GDM1 (cell line): ENCODE measurements at places on chromosomes 1 and 21.
A peak's percentile ranks its signal among the peaks of the same experiment; 100 is the strongest.

DNA sequence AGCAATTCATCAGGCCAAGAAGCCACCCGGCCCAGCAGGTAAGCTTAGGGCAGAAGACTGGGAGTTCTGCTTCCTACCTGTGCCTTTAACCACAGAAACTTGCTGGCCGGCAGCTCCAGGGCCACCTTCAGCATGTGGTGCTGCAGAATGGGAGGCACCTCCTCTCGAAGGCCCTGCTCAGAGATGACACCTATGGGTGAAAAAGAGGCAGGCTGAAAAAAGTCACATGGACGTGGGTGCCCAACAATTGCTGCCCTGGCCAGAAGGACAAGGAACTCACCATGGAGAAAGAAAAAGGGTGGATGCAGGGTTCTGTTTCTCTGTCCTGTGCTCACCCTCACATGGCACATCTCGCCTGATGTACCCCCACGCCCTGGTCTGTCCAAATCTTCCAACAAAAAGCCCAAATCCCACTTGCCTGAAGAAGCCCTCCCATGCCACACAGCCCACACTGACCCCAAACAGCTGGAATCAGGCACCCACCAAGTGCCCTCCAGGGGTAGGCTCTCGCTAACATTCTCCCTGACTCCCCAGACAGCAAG lies 33.0 kb downstream of the URB1 start:
- DNase-seq: no peak

GRCh38 chr1:230288641-230289349 lies 137.3 kb downstream of the PGBD5 start:
- DNase-seq: no peak

DNA sequence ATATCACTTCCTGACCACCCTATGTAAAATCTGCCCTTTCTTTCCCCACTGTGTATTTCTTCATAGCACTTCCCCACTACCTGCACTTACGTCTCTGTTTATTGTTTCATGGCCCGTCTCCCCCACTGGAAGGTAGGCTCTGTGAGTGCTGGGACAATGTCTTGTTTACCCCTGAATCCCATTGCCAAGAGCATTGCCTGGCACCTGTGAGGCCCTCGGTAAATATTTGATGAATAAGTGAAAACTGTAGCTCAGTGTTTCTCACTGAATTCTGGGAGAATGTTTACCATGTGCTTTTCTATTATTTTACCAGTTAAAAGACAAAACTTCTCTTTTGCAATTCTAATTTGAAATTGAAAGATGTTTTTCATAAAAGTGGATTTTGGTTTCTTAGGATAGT lies 11.8 kb downstream of the NFASC start:
- DNase-seq: no peak

DNA sequence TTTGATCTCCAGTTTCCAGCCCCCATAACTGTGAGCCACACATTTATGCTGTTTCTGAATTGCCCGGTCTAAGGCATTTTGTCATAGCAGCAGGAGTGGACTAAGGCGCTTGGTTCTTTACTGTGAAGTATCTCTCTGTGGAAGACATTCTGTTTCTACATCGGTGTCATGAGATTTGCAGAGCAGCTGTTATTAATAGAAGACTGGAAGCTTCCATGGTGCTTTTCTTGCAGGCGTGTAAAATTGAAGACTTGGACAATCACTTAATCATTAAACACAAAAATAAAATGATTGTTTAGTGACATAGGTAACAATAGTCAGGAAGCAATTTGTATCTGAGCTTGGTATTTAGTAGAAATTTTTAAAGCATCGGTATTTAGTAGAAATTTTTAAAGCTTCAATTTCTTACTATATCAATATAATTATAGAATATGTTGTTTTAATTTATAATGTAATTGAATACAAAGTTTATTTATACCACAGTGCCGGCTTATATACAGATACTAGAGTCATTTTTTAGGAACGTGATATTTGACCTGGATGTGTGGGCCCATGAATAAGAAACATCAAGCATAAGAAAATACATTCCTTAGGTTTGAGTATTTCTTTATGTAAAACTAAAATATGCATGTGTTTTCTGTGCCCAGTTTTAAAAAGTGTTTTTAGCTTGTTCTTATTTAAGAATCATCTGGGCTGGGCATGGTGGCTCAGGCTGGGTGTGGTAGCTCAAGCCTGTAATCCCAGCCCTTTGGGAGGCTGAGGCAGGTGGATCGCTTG lies 60.6 kb upstream of the COL6A1 start:
- DNase-seq: no peak

DNA sequence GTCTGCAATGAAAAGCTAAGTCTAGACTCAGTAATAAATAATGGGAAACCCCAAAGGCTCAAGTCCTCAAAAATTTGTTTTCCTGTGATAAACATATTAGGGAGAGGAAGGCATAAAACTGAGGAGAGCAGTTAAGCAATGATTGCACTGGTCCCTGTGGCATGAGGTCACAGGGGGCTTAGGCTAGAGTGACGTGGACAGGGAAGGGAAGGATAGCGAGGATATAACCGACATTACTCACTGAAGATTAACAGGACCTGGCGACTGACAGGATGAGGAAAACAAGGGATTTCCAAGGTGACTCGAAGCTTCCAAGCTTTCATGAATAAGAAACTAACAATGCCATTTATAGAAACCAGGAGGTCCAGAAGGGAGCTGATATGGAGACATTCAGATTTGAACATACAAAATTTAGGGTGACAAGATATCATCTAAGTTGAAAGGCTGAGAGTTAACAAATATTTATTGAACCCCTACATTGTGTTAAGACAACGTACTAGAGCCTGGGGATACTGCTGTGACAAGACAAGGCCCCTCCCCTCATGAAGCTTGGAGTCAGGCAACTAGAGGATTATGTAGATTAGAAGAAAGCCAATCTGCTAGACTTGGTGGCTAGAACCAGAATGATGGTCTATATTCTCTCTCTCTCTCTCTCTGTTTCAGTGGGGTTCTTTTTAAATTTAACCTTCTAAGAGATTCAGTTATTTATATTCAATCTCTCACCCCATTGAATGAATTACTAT lies 33.2 kb upstream of the PKN2 start:
- no peak for DNase-seq

DNA sequence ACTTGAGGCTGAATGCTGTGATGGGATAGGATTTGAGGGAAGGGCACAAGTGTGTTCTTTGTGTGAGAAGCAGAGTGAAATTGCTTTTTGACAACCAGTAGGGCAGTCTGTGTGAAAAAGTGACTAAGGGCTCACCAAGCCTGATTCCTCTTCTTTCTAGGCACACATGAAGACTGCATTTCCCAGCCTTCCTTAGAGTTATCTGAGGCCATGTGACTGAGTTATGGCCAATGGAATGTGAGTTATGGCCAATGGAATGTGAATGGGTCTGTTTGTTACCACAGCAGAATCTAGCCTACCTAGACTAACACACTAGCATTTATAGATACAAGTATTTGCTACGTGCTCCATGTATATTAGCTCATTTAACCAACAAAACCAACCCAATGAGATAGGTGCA lies 35.3 kb upstream of the DIRAS3 start:
- no peak for DNase-seq

GRCh38 chr1:75764057-75764655 lies 21.9 kb upstream of the RABGGTB start:
- DNase-seq: no peak

- no peak for DNase-seq
Measured at GRCh38 chr1:94554580-94554979, 13.0 kb upstream of the F3 start.

DNA sequence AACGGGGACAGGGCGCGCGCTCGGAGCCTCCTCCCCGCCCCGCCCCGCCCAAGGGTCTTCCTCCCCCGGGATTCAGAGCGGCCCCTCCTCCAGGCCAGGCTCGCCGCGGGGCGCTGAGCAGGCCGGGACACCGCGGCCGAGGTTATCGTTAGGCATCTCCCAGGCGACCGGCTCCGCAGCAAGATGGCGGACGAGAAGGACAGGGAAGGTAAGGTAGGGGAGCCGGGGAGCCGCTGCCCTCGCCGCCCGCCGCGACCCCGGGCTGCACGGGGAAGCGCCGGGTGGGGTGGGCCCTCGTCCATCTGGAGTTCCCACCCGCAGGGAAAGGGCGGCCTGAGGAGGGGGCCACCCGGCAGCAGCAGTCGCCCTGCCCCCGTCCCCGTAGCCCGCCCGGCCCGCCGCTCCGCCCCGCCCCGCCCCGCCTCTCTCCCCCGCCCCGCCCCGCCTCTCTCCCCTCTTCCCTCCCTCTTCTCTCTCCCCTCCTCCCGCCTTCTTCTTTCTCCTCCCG lies 105.9 kb upstream of the HNRNPU start:
- peak; percentile 88 for DNase-seq
